ENCODE measurements at places on chromosomes 13 and 19. TPM values are rescaled to one million over a fixed set of nuclear protein-coding genes. Genes with fewer than 3 reads are reported as not detected.

DNA sequence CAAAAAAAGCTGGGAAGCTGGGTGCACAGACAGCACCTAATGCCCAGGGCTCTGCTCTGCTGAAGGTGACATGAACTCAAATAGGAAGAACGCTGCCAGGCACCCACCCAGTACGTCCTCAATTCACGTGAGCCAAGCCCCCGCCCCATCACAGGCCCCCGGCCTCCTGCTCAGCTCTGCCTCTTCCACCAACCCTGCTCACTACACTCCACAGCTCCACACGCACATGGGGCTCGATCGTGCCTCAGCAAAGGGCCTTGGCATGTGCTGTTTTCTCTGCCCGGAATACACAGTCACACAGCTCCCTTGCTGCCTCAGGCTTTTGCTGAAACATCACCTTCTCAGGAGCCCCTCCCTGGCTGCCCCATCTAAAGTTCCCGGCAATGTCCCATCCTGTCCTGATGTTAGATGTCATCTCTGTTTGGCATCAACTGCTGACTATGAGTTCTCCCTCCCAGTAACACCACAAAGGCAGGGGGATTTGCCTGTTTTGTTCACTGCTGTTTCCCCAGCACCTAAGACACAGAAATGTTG lies 2.3 kb downstream of the ATP13A1 start:
- no peak for DNase-seq

GRCh38 chr13:25137788-25138115 lies 34.3 kb downstream of the AMER2 start:
- no peak for DNase-seq

KLF12 gene
- total RNA-seq = 20.0 TPM

DNA sequence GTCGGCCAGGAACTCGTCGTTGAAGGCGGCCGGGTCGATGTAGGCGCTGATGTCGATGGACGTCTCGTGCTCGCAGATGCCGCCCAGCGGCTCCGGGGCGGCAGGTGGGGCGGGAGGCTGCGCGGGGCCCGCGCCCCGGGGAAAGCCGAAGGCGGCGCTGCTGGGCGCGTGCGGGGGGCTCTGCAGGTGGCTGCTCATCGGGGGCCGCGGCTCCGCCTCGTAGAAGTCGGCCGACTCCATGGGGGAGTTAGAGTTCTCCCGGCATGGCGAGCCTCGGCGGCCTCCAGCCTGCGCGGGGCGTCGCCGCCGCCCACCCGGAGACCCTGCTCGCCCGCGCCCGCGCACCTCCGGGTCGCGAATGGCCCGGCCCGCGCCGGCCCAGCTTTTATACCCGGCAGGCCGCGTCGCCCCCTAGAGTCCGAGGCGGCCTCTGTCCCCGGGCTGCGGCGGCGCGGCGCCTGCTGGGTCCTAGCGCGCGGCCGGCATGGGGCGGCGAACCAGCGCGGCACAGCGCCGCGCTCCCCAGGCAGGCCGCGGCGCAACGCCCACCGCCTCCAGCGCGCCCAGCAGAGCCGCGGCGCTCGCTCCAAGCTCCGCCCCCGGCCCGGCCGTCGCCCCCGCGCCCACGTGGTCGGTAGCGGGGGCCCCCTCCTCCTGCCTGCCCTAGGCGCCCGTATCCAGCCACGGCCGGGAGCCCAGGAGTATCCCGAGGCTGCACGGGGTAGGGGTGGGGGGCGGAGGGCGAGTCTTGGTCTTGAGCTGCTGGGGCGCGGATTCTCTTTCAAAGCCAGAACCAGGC lies at the start of gene CEBPA:
TSS of gene CEBPA (minus strand) at position 360 of the 799 bp plus-strand sequence. CDS start at position 240, 120 bp downstream.
- DNase-seq = peak; percentile 34

GRCh38 chr13:93927431-93927830 lies 552.1 kb downstream of the DCT start:
- no peak for DNase-seq

GRCh38 chr19:29624489-29625185 lies 18.6 kb downstream of the POP4 start:
- DNase-seq = no peak

GRCh38 chr19:41545547-41545946 lies 30.4 kb upstream of the CEACAM21 start:
- no peak for DNase-seq

- DNase-seq = no peak
Measured at GRCh38 chr13:23554000-23554399, 16.2 kb upstream of the TNFRSF19 start.

YJU2 gene
- 14.2 TPM for total RNA-seq

DNA sequence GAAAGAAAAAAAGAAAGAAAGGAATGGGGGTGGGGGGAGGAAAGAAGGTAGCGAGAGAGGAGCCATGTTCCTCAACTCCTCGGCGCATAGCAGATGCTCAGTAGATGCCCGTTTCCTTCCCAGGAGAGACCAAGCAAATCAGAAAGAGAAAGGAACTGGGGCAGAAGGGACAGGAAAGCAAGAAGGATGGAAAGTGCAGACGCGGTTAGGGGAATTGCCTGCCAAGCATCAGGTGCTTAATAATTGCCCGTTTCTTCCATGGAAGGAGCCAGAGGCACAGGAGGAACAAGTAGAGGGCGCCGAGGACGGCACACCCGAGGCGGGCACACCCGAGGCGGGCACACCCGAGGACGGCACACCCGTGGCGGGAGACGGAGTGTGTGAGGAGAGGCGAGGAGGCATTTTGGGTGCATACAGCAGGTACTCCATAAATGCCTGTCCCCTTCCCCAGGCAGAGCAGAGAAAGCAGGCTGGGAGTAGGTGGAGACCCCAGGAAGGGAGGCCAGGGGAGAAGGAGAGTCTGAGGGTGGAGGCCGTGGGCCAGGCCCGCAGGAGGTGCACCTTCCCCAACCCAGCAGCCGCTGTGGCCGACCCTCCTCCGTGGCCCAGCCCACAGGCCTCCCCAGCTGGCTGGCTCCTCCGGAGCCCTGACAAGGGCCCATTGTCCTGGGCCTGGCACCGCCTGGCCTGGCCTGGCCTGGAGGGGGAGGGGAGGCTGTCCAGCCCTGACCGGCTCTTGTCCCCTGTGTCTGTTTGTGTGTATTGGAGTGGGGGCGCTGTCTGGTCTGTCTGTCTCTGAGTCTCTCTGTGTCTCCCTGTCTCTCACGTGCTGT lies 14.6 kb downstream of the JOSD2 start:
- no peak for DNase-seq

- DNase-seq = no peak
Measured at GRCh38 chr13:85665286-85665685, 133.9 kb downstream of the SLITRK6 start.

DNA sequence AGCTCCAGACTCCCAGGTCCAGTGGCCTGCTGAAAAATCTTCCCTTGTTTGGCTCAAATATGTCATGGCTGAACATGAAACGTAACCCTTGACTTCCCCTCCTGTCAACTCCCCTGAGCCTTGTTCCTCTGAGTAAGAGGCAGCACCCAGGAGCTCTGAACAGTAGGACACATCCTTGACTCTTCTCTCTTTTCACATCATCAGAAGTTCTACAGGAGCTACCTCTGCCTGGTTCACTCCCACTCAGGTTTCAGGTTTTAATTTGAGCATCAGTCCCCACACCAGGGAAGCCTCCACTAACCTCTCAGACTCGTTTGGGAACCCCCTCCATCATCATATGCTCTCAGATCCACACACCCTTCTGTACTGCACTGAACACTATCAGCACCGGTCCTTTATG lies 30.3 kb downstream of the ZNF823 start:
- no peak for DNase-seq

GRCh38 chr13:27455331-27455855 lies 5.0 kb upstream of the MTIF3 start:
- DNase-seq = no peak

DNA sequence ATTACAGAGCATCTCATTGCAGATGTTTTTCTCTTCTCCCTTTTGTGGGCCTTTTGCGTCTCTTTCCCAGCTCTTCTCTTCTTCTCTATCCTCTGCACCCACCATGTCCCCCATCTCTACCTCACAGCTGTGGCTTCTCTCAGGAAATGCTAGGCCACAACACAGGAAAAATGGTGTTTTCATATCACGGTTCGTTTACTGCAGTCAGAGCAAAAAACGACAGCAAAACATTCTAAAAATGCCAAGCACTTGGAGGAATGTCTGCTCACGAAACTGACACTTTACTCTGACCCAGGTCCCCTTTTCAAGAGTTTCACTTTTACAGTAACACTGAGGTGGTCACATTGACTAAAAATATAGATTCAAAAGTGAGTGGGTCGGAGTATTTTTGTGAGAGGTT lies 152.2 kb downstream of the DCT start:
- DNase-seq = no peak

DNA sequence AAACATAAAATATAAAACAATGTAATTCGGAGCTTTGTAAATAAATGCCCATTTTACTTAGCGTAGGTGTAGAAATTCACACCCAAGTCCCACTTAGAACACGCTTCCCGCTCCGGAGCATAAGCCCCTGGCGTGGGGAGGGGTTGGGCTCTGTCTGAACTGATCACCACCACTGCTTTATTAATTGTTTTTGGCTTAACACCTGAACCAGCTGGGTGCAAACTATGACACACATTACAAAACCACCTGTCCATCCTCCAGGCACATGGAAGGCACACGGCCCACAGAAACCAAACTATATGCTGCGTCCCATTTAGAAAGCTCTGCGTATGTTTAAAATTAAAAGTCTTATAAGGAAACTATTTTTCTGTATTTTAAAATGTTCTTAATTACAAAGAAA lies 25.9 kb downstream of the RASA3 start:
- DNase-seq = no peak

DNA sequence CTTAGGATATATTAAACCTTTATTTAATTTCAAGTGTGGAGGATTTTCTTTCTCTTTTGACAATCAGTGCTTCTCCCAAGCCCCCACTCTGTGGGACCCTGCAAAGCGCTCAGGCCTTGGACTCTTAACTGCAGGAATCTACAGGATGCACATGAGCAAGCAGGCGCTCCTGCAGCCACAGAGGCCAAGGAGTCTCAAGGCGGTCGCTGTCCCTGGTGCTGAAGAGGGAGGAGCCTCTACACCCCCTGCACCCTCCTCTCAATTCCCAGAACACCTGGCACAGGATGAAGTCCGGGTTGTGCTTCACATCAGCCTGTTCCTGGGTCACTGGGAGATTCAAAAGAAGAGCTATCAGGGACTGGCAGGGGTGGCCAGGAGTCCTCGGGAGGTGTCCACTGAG lies 13.5 kb downstream of the OR10H4 start:
- no peak for DNase-seq

DNA sequence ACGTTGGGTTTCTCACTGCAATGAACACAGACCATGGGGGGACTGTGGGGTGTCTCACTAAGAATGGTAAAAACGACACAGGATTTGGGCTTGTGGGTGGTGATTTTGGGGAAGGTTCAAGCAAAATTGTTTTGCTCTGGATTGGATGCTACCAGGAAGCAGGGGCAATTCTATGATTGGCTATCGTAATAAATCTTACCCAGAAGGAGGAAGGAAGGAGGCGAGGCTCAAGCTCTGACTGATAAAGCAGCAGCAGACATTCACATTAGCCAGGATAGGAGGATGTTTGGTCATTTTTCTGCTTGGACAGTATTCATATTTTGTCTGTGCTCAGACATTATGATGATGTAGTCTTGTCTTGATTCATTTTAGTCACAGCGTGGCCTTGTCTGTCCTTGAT lies 1.5 kb downstream of the ZNF576 start:
- no peak for DNase-seq

CFAP97D2 gene
- total RNA-seq = not detected

DNA sequence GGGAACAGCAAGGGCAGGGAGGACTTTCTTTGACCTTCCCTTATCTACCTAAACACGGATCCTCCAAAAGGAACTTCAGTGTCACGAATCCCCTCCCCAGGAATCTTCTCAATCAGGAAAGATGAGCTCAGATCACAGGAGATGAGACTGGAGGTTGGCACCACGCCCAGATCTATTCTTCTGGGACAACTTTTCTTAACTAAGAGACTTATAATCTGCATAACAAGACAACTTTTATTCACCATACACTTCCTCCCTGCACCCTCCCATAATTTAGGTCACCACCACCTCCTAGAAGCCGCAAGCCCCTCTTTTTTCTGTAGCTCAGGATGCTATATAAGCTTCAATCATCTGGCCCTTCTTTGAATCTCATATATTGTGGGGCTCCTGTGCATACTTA lies 19.2 kb upstream of the AKT2 start:
- DNase-seq = no peak

- DNase-seq = no peak
Measured at GRCh38 chr13:40096357-40096901, 441.0 kb downstream of the COG6 start.

- DNase-seq = peak; percentile 46
Measured at GRCh38 chr19:16244091-16244490, 46.4 kb downstream of the AP1M1 start.

KLF5 gene
- 29.7 TPM for total RNA-seq

DNA sequence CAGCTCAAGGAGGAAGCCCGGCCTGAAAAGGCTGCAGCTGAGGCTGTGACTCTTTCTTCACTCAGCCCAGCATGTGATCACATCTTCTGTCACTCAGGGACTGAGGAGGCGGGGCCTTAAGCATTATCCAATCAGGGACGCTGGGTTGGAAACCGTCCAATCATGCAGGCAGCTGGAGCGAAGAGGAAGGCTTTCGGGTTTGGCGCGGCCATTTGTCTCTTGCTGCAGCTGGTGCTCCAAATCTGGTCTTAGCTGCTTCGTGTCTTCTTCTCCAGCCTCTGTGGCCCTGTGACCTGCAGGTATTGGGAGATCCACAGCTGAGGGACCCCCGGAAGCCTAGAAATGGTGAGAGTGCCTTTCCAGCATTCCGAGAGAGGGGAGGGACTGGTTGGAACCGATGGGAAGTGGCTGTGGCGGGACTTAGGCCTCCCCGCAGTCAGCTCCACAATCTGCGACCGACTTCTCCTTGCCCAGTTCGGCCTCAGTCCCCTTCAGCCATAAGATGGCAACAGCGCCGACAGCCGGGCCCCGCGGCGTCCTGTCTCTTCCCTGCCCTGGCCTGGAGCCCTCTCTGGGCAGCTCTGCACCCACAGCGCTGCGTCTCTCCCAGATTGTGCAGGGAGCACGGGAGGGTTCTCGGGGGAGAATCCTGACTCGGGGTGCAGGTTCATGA lies at the start of gene ZNF90:
TSS of gene ZNF90 (plus strand) at position 210 of the 673 bp plus-strand sequence. CDS start at position 343, 133 bp downstream.
- DNase-seq = peak; percentile 91

PSENEN gene
- 77.0 TPM for total RNA-seq

DNA sequence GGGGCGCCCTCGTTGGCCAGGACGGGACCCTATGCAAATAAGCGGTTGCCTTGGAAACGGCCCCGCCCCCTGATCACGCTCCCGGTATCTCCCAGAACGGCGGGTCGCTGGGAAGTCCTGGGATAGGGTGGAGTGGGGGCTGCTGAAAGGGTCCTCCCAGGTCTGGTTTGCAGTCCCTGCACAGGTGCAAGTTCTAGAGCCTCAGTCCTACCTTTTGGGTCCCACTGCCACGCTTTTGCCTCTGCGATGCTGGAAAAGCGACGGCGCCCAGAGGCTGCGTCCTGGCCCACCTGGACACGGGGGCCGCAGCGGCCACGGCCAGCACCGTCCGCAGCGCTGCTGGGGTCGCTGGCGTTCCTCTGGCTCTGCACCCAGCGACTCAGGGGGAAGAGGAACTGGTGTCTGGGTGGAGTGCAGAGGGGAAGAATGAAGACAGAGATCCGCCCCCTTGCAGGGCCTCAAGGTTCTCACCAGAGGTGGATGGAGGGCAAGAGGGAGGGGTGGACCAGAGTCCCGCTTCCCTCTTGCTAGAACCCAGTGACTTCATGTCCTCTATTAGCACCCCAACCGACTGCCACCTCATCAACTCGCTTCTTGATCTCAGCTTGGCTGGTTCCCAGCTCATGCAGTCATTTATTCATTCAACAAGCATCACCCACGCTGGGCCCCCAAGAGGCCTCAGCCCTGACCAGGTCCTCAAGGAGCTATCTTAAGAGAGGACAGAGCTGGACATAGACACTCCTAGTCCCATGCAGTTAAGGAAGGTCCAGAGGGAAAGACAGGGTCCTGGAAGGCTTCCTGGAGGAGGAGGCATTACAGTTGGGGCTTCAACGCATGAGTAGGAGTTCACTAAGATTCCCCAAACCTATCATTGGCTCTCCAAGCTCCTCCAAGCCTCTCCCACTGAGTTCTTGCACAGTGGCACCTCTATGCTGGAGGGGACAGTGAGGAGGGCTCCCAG lies at the start of gene LRRC25:
TSS of gene LRRC25 (minus strand) at position 381 of the 961 bp plus-strand sequence. CDS start 659 bp downstream, outside the sequence.
- DNase-seq = no peak

All from HFFc6 (cell line).